ENCODE measurements at places on chromosomes 12 and 14. TPM values are rescaled to one million over a fixed set of nuclear protein-coding genes. Genes with fewer than 3 reads are reported as not detected.
A peak's percentile ranks its signal among the peaks of the same experiment; 100 is the strongest.

DNA sequence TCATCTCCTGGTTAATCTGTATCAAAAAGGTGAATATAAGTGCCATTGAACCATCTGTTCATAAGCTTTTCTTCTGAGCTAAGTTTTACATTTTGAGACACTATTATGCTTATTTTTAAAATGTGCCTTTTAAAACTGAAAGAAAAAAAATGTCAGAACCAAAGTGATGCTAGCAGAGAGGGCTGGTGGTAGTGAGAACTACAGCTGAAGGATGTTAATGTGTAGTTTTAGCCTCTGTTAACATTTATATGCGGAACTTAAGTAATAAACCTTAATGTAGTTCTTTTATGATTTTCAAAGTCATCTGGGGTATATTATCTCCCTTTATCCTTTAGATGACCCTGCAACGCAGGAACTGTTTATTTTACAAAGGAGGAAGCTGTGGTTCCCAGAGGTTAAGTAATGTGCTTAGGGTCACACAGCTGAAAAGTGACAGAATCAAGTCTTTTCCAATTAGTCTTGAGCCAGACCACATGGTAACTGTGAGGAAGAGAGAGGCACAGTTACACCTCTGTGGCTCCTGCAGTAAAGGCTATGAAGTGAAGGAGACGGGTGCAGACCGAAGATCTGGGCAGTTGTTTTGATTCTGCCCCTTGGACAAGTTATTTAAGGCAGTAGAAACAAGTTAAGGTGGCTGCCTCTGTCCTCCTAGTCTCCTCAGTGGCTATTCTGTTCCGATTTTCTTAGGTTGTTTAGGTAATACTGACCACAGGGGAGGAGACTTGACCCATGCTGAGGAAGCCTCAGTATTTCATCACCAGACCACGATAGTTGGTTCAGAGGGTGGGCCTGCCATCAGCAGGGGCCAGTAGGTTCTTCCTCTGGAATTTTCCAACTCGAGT is 23.9 kb downstream of the GNG2 start:
- DNase-seq: peak; percentile 64
- peaks cover 11% of the 10 kb centered on the region for H3K4me1 ChIP-seq
- peaks cover 22% of the 10 kb centered on the region for H3K27me3 ChIP-seq
- no peak overlapping the region for H3K4me3 ChIP-seq

Gene MMP14
- total RNA-seq: 603 TPM

DNA sequence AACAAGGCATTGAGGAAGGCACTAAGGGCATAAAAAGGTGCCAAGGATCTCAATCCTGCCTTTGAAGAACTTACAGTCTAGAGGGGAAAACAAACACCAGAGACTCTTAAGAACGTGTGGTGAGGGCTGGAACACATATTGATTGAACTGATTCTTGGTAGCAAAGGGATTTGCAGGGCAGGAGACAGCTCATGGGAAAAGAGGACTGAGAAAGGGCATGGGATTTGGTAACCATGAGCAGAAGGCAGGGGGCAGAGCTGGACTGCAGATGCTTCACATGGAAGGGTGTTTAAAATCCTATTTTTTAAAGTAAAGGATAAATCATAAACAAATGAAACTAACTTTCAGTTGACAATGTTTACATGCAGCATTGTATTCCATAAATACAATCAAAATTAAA is 203.1 kb downstream of the ITPR2 start:
- peak; percentile 61 for DNase-seq
- no peak overlapping the region for H3K4me3 ChIP-seq
- H3K36me3 ChIP-seq: peaks cover 5% of the 10 kb centered on the region
- H3K27me3 ChIP-seq: no peaks in the 10 kb centered on the region
- peaks cover 32% of the 10 kb centered on the region for H3K4me1 ChIP-seq

- H3K4me1 ChIP-seq: no peaks in the 10 kb centered on the region
- no peak within 1 kb of the TSS for H3K4me3 ChIP-seq
- H3K36me3 ChIP-seq: no peaks in the 10 kb centered on the region
- no peak within 1 kb of the TSS for H3K27ac ChIP-seq
- no peaks in the 10 kb centered on the region for H3K27me3 ChIP-seq
Measured at GRCh38 chr12:55019784-55020183, at the start of gene NEUROD4. Gene NEUROD4 (plus strand): TSS chr12:55019974. CDS start chr12:55026440, 6,466 bp downstream.

DNA sequence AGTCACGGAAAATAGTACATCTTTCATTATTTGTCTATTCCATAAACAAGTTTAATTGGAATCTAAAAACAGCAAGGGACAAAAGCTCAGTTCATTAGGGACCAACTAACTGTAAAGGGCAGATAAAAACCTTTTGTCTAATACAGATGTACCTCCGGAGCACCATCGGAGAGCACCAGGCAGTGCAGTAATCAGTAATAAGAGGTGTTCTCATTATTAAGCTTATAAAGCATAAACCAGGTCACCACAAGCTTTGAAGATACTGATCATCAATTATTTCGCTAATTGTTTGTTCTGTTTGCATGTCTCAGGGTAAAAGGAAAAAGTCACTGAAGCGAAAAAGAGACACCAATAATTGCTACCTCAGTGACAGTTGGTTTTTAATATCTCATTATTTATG is 207.3 kb upstream of the PRKD1 start:
- H3K27me3 ChIP-seq: no peaks in the 10 kb centered on the region
- no peak overlapping the region for H3K27ac ChIP-seq

Gene WBP11
- 70.5 TPM for total RNA-seq

All from endothelial cell of umbilical vein (primary cell).